ENCODE measurements at places on chromosomes 2 and 18.

DNA sequence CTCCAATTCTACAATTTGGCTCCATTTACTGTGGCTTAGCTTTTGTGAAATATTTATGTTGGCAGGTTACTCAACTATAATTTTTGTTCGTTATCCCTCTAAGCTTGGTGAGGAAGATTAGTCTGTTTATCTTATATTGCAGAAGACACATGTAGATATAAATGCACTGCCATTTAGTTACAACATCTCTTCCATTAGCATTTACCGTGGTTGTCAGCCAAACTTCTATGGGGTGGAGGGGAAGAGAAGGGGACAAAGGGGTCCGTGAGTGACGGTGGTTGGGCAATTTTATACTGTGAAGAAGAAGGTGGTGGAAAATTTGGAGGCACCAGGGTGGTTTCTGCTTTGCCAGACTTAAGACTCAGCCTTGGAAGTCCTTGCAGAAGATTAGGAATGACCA is 117.6 kb upstream of the CXCR4 start:
- DNase-seq, result no peak

GRCh38 chr18:2396162-2396505 is 175.2 kb downstream of the METTL4 start:
- no peak for DNase-seq

- peak; percentile 8 for DNase-seq
Measured at GRCh38 chr2:111168528-111169239, 48.0 kb downstream of the BCL2L11 start.

- no peak for DNase-seq
Measured at GRCh38 chr18:3051718-3052410, 38.9 kb upstream of the LPIN2 start.

DNA sequence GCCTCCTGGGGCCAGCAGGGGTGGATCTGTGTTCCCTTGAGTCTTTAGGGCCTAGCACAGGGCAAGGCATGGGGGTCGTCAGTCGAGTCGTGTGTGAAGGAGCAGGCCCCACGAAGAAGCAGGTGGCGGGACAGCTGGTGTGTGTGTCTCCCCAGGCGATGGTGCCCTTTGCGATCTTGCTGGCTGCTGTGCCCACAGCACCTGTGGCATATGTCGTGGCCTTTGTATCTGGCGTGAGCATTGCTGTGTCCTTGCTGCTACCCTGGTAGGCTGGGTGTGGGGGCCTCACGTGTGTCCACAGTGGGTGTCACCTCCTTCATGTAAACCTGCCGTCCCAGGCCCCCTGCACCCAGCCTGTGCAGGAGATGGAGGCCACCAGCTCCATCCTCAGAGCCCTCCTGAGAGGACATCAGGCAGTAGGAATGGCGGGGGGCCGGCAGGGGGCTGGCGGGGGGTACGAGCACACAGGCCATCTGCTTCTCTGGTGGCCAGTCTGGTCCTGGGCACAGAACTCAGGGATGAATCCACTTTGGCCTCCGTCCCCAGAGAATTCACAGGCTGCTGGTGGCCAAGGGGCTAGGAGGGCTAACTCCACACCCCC is 13.2 kb downstream of the MFSD2B start:
- no peak for DNase-seq

DNA sequence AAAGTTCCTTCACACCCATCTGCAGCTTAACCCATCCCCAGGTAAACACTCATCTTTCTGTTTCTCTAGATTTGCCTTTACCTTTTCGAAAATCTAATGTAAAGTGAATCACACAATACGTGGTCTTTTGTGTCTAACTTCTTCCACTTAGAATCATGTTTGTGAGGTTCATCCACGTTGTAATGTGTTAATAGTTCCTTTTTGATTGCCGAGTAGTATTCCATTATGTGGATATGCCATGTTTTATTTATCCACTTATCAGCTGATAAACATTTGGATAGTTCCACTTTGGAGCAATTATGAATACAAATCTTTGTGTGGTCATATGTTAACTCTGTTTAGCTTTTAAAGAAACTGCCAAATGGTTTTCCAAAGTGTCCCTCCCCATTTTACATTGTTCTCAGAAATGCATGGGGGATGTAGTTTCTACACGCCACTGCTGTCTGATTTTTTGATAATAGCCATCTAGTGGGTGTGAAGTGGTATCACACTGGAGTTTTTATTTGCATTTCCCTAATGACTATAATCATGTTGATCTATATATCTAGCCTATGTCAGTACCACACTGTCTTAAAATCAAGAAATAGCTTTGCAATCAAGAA is 22.3 kb downstream of the PECR start:
- no peak for DNase-seq

All from activated naive CD4-positive, alpha-beta T cell (primary cell).